ENCODE measurements at places on chromosomes 13 and 19. TPM values are rescaled to one million over a fixed set of nuclear protein-coding genes. Genes with fewer than 3 reads are reported as not detected.

DNA sequence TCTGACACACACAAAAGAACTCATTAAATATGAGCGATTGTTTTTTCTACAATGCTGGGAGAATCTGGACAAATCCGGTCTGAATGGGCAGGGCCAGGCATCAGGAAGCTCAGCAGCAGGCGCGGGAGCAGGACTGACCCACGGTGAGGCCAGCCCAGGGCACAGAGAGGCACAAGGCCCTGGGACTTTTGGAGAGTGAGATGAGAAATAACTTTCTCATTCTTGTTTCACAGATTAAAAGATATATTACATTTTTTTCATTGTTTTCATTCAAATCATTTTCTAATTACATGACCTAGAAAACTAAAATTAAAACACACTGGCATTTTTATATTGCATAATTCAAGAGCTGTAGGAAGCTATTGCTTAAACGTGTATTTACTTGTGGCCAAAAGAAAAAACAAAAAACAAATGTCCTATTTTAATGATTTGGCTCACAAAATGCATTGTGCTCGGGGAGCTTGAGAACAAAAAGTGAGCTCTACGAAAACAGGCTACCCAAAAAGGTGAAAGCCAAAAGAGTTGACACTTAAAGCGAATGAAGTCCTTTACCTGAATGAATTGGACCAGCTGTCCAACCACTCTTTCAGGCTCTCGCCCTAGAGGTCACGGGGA is 133.1 kb downstream of the TNFRSF19 start:
- H3K4me1 ChIP-seq, result no peaks in the 10 kb centered on the region
- no peak overlapping the region for H3K4me3 ChIP-seq
- no peaks in the 10 kb centered on the region for H3K36me3 ChIP-seq

DNA sequence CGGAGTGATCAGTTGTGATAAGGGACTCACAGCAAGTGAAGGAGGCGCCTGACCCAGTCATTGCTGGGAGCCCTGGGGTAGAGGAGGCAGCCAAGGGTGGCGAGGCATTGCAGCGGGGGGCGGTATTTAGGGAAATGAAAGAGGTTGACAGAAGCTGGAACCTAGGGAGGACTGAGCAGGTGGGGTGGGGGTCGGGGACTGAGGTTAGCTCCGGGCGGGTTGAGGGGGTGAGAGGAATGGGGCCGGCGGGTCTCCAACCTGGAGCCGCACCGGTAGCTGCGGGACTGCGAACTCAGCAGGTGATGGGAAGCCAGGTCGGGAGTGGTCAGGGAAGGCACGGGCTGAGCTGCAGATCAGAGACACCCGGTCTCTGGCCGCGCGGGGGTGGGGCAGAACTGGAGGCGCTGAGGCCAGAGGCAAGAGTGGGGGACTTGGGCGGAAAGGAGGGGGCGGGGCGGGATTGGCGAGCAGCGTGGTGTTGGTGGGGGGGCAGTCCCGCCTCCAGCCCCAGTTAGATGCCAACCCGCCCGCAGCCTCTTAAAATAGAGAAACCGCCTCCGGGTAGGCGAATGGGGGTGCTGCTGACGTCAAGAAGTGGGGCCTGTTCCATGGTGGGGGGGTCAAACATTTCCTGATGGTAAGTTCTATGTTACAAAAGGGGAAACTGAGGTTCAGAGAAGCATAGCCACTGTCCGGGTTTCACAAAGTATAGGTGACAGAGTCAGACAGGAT is 1.5 kb downstream of the MAST3 start:
- H3K4me1 ChIP-seq, result no peaks in the 10 kb centered on the region
- DNase-seq, result no peak
- peak overlapping the region; percentile 45 for H3K4me3 ChIP-seq
- H3K27me3 ChIP-seq, result no peaks in the 10 kb centered on the region
- H3K27ac ChIP-seq, result no peak overlapping the region

- H3K4me3 ChIP-seq, result no peak overlapping the region
- H3K27me3 ChIP-seq, result no peaks in the 10 kb centered on the region
- H3K36me3 ChIP-seq, result no peaks in the 10 kb centered on the region
- H3K27ac ChIP-seq, result no peak overlapping the region
- no peaks in the 10 kb centered on the region for H3K4me1 ChIP-seq
- DNase-seq, result peak; percentile 36
These were observed 171.9 kb downstream of the ITGBL1 start for GRCh38 chr13:101624210-101624922.

DNA sequence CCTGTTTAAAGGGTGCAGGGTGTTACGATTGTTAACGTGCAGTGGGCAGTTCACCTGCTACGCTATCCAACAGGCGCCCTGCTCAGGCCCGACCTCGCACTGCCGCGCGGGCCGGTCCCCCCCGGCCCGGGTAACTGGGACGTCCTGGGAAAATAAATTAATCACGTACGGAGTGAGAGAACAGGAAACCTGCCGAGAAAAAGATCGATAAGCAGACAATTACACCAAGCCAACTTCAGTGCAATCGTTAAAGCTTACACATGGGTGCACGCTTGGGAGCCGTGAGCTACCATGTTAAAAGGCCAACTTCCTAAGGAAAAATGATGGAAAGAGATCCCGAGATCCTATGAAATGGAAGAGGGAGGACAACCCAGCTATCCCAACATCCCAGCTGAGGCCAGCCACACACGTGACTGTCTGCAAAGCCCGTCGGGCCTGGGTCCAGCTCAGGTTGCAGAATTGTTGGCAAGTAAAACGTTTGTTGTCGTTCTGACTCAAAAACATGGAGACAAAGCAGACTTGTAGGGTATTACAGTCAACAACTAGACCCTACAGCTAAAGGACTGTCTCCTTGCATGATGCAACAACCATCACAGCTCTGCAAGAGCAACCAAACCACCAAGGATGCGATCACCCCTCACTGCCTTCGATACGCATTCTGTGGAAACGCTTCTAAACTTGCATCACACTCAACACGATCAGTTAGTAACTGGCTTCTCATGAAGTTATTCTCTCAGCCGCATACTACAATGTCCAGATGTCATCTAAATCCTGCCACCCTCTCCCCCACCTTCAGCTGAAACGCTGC is 741 bp upstream of the TUBGCP3 start:
- H3K27ac ChIP-seq, result no peak overlapping the region
- no peaks in the 10 kb centered on the region for H3K36me3 ChIP-seq
- H3K4me3 ChIP-seq, result peak overlapping the region; percentile 94
- no peaks in the 10 kb centered on the region for H3K4me1 ChIP-seq

The TBXA2R gene
- 0.64 TPM for total RNA-seq

- H3K36me3 ChIP-seq, result peaks cover 6% of the 10 kb centered on the region
- no peak overlapping the region for H3K27ac ChIP-seq
- no peaks in the 10 kb centered on the region for H3K27me3 ChIP-seq
- no peak overlapping the region for H3K4me3 ChIP-seq
- no peak for DNase-seq
- peaks cover 4% of the 10 kb centered on the region for H3K4me1 ChIP-seq
These were observed 904.6 kb upstream of the ATXN8OS start for GRCh38 chr13:69202996-69203395.

The KLK1 gene
- total RNA-seq, result 2.1 TPM

- H3K27me3 ChIP-seq, result no peaks in the 10 kb centered on the region
- no peaks in the 10 kb centered on the region for H3K36me3 ChIP-seq
- no peak overlapping the region for H3K4me3 ChIP-seq
These were observed 63.4 kb downstream of the KCTD12 start for GRCh38 chr13:76822698-76823267.

The KRTDAP gene
- total RNA-seq, result 0.87 TPM

- no peak overlapping the region for H3K4me3 ChIP-seq
- no peaks in the 10 kb centered on the region for H3K4me1 ChIP-seq
- no peak overlapping the region for H3K27ac ChIP-seq
These were observed 4.2 kb downstream of the MISP start for GRCh38 chr19:755063-755462.

The MBD3L5 gene
- total RNA-seq, result not detected

DNA sequence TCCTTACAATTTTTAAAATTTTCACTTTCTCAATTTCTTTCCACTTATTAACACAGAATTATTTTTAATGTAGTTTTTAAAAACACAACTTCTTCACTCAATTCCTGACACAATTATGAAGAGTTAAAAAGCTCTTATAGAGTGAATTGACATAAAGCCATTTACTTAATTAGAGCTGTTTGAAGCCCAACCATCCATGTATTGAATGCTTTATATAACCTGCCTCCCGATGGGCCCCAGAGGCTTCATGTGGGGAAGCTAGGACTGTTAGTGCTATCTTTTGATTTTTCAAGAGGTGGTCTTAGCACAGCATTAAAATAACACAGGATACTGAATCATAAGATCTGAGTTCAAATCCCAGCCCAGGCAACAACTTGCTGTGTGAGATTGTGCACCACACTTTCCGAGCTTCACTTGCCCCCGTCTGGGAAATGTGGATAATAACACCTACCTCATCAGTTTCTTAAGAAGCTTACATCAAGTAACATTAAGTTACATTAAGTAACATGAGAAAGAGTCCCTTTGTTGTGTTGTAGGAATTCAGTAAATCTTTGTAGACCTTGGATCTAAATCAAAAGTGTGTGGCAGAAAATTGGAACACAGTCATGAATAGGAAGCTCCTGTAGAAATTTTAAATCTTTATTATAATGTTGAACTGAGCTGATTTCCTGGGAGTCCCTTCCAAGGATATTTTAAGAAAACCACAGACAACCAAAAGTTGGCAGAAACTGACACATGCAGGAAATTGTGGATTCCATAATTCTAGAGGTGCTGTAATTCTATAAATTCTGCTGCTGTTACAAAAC is 5.5 kb upstream of the ENOX1 start:
- no peak overlapping the region for H3K27ac ChIP-seq
- no peak for DNase-seq
- peaks cover 4% of the 10 kb centered on the region for H3K27me3 ChIP-seq
- H3K4me3 ChIP-seq, result no peak overlapping the region

DNA sequence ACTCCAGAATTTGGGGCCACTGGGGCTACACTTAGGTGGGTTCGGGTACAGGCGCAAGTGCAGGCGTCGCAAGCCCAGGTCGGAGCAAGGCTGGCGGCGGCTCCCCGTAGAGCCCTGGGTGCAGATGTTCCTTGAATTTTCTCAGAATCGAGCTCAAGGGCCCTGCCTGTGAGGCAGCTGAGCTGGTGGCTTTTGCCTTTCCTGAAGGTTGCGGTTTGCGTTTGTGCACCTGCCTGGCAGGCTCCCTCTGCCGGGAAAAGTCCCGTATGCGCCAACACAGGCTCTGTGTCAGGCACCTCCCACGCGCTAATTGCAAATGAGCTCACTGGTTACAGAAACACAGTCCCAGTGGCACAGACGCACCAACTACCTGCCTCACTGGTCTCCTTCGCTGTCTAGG is 5.9 kb downstream of the DOHH start:
- H3K36me3 ChIP-seq, result peaks cover 20% of the 10 kb centered on the region
- no peak overlapping the region for H3K4me3 ChIP-seq

DNA sequence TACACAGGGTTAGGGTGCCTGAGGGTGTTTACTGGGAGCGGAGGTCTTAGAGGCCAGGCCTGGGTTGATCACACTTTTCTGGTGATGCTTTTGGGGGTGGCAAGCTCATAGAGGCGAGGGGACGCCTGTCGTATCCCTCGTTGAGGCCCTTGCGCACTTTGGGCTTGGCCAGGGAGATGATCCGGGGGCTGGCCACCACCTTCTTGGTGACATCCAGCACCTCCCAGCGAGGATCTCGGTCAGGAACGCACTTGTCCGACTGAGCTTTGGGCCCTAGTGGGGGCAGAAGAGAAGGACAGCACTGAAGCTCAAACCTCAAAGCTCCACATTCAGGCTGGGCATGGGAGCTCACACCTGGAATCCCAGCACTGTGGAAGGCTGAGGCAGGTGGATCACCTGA is 17.6 kb upstream of the MIER2 start:
- no peaks in the 10 kb centered on the region for H3K27me3 ChIP-seq
- no peak for DNase-seq
- H3K4me1 ChIP-seq, result no peaks in the 10 kb centered on the region
- no peak overlapping the region for H3K27ac ChIP-seq

The RAD23A gene
- 67.0 TPM for total RNA-seq

GRCh38 chr13:39419876-39420275 is 183.1 kb downstream of the LHFPL6 start:
- H3K4me1 ChIP-seq, result peaks cover 3% of the 10 kb centered on the region
- no peak overlapping the region for H3K4me3 ChIP-seq
- no peak for DNase-seq
- no peaks in the 10 kb centered on the region for H3K27me3 ChIP-seq

DNA sequence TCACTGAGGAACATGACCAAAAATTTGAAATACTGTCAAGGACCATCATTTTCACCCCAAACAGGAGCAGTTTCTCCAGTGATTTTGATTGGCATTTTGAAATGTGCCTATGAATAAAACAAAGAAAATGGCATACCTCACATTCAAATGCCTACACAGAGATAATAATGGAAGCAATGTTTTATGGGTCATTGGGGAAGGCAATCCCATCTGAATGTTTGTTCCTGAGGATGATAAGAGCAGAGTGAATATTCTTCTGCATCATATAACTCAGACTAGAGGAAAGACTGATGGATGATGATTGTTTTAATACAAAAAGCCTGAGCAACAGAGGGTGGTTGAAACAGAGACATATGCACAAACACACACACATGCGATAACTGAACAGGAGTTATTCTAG is 2749.9 kb downstream of the PCDH9 start:
- H3K4me3 ChIP-seq, result no peak overlapping the region
- peaks cover 3% of the 10 kb centered on the region for H3K4me1 ChIP-seq
- H3K36me3 ChIP-seq, result peaks cover 10% of the 10 kb centered on the region
- DNase-seq, result no peak
- H3K27me3 ChIP-seq, result no peaks in the 10 kb centered on the region

DNA sequence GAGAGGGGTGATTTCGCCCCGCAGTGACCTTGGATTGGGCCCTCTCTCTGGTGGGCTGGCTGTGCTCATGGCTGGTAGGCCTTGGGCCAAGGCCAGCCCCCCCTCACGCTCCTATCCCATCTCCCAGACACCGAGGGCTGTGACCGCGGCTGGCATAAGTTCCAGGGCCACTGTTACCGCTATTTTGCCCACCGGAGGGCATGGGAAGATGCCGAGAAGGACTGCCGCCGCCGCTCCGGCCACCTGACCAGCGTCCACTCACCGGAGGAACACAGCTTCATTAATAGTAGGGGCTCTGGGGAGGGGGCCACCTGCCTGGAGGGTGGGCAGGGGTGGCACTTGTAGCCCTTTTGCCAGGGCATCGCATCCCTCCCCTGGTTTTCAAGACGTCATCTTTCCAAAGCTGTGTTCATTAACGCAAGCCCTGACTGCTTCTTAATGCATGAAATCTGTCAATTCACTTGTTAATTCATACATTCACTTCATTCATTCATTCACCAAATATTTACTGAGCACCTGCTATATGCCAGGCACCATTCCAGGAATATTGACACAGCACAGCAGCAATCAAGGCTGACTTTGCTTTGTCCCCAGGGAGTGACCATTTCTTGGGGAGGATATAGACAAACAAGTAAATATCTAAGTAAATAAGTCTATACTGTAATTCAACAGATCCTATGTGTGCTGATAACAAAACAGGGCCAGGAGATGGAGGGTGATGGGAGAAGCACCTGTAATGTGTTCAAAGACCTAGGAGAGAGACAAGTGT is 26.6 kb downstream of the NCAN start:
- H3K36me3 ChIP-seq, result peaks cover 5% of the 10 kb centered on the region
- H3K4me1 ChIP-seq, result no peaks in the 10 kb centered on the region
- H3K4me3 ChIP-seq, result peak overlapping the region; percentile 0
- no peak overlapping the region for H3K27ac ChIP-seq

GRCh38 chr19:32018014-32018413 is 327.4 kb upstream of the ZNF507 start:
- H3K4me1 ChIP-seq, result no peaks in the 10 kb centered on the region
- H3K27me3 ChIP-seq, result no peaks in the 10 kb centered on the region
- no peak for DNase-seq
- no peak overlapping the region for H3K4me3 ChIP-seq

- H3K4me3 ChIP-seq, result no peak overlapping the region
- no peaks in the 10 kb centered on the region for H3K36me3 ChIP-seq
- H3K27me3 ChIP-seq, result no peaks in the 10 kb centered on the region
- no peak for DNase-seq
- H3K27ac ChIP-seq, result no peak overlapping the region
- H3K4me1 ChIP-seq, result no peaks in the 10 kb centered on the region
These were observed 404.9 kb downstream of the FGF14 start for GRCh38 chr13:101996954-101997353.
